CD8-positive, alpha-beta memory T cell (primary cell): ENCODE measurements at places on chromosomes 2 and 18.

GRCh38 chr2:34570266-34570872, 971.3 kb upstream of the FAM98A start:
- H3K4me1 ChIP-seq = no peaks in the 10 kb centered on the region
- H3K4me3 ChIP-seq = no peak overlapping the region
- no peaks in the 10 kb centered on the region for H3K27me3 ChIP-seq
- H3K27ac ChIP-seq = no peak overlapping the region
- H3K36me3 ChIP-seq = no peaks in the 10 kb centered on the region

GRCh38 chr2:160353166-160353565, 140.4 kb downstream of the RBMS1 start:
- no peaks in the 10 kb centered on the region for H3K36me3 ChIP-seq
- peaks cover 35% of the 10 kb centered on the region for H3K4me1 ChIP-seq
- no peaks in the 10 kb centered on the region for H3K27me3 ChIP-seq

- H3K36me3 ChIP-seq = no peaks in the 10 kb centered on the region
- H3K27me3 ChIP-seq = peaks cover 4% of the 10 kb centered on the region
- DNase-seq = no peak
- H3K4me3 ChIP-seq = no peak overlapping the region
- no peak overlapping the region for H3K27ac ChIP-seq
Observed at GRCh38 chr2:36360063-36360462, 4.5 kb downstream of the CRIM1 start.

GRCh38 chr18:58303363-58303762, 259.3 kb downstream of the NEDD4L start:
- H3K27me3 ChIP-seq = no peaks in the 10 kb centered on the region
- no peak overlapping the region for H3K27ac ChIP-seq
- no peak for DNase-seq
- H3K4me3 ChIP-seq = no peak overlapping the region

DNA sequence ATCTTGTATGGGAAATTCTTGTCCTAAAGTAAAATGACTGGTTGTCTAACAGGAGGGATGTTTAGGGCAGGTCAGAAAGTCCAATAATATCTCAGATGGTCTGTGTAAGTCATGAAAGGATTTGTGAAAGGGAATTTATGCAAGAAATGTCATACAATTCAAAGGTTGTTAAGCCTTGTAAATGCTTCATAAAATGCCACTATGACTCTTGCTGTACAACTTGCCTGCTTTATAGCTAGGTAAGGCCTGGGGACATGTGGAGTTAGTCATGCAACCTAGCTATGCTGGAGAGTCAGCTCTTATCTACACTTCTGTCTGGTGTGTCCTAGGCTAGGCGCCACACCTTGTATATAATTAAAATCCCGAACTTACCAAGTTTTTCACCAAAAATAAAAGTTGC, 36.9 kb upstream of the VWA3B start:
- no peak for DNase-seq
- no peak overlapping the region for H3K27ac ChIP-seq
- H3K4me1 ChIP-seq = no peaks in the 10 kb centered on the region
- H3K36me3 ChIP-seq = no peaks in the 10 kb centered on the region

- H3K27me3 ChIP-seq = no peaks in the 10 kb centered on the region
- H3K36me3 ChIP-seq = no peaks in the 10 kb centered on the region
- H3K4me3 ChIP-seq = no peak overlapping the region
- DNase-seq = no peak
Observed at GRCh38 chr18:14948163-14948540, 200.2 kb downstream of the ANKRD30B start.

- H3K27me3 ChIP-seq = no peaks in the 10 kb centered on the region
- no peaks in the 10 kb centered on the region for H3K36me3 ChIP-seq
- H3K4me1 ChIP-seq = no peaks in the 10 kb centered on the region
- no peak overlapping the region for H3K27ac ChIP-seq
- DNase-seq = no peak
Observed at GRCh38 chr2:176488431-176488830, 219.2 kb downstream of the MTX2 start.

DNA sequence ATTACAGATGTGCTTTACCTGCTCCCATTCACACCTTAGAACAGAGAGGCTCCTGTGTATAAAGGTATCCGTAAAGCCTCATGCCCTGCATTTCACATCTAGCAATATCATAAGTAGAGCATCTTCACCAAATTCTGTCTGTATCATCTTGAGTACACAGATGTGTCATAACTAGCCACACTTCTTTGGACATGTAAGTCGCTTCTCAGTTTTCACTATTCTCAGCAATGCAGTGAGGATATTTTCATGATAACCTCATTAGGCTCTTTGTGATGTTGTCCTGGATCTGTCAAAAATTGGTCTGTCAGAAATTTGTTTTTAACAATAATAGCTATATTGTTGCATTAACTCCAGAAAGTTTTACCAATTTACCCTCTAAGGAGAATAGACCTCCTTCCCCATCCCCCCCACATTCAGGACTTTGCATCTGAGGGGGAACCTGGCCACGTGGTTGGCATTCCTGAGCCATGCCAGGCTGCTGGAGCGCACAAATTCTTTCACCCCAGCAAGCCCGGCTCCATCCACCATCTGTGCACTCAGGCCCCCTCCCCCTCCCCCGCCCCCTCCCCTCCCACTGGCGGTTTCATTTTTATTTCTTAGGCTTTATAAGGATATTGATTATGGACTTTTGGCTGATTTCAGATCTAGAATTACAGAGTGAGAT, 34.1 kb downstream of the AGAP1 start:
- no peaks in the 10 kb centered on the region for H3K4me1 ChIP-seq
- no peaks in the 10 kb centered on the region for H3K36me3 ChIP-seq
- no peaks in the 10 kb centered on the region for H3K27me3 ChIP-seq
- H3K27ac ChIP-seq = no peak overlapping the region
- H3K4me3 ChIP-seq = no peak overlapping the region

DNA sequence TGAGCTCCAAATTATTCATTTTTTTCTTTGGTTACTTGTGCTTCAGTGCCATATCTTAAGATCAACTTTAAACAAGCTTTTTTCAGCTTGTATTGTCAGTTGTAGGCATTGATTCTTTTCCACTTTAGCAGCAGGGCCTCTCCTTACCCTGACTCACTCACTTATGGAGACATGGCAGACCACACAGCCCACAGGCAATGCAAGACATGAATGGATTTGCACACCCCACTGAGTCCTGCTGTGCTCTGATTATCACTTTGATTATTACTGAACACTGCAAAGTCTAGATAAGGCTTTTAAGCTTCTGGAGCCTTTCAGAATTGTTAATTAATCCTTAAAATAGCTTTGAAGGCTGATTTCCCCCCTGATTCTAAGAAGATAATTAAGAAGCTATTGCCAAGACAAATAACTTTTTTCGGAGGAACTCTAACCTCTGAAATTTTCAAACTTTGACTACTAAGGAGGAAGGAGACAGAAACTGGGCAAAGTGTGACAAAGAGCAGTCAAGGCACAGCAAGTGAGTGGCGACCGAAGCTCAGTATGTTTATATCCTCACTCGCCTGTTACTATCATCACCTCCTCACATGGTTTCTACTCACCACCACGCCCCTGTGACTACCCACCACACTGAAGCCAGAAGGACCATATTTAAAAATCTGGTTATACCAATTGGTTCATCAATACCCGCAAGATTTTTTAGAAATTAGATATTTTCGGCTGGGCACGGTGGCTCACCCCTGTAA, 43.3 kb downstream of the CACNB4 start:
- no peak overlapping the region for H3K27ac ChIP-seq
- no peak for DNase-seq
- H3K36me3 ChIP-seq = no peaks in the 10 kb centered on the region
- H3K27me3 ChIP-seq = no peaks in the 10 kb centered on the region

DNA sequence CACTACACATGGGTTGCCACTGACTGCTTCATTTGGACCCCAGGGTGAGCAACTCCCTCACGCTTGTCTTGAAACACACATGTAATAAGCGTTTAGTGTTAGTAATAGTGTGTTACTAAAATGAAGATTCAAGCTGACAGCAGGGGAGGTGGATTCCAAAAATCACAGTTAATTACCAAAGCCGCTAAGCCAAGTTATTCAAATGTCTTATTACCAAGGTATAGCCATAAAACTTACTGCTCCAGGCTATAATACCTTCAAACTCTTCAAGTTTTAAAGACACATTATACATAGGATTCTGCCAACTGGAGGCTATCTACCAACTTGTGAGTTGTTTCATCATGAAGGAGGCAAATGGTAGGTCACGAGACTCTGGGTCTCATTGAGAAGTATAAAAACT, 2.9 kb downstream of the LPIN2 start:
- no peaks in the 10 kb centered on the region for H3K27me3 ChIP-seq
- H3K4me1 ChIP-seq = peaks cover 49% of the 10 kb centered on the region
- peaks cover 17% of the 10 kb centered on the region for H3K36me3 ChIP-seq
- no peak for DNase-seq
- no peak overlapping the region for H3K27ac ChIP-seq

DNA sequence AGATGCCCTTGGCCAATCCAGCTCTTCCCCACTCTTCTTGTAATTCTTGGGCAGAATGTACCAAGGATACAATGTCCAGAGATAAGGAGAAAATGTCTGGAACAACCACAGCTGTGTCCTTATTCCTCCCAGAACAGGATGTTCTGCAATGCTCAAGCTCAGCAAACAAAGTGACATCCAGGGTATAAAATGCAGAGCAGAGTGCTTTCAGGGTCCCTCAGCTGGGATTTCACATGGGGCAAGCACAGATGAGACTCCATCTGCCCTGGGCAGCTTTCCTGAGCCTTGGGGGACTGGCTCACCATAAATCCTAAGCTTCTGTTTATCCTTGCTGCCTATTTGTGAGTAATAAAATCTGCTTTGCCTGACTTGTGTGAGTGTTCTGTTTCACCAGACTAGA, 127.4 kb downstream of the VAPA start:
- no peak overlapping the region for H3K4me3 ChIP-seq
- no peaks in the 10 kb centered on the region for H3K4me1 ChIP-seq
- H3K27me3 ChIP-seq = no peaks in the 10 kb centered on the region
- no peaks in the 10 kb centered on the region for H3K36me3 ChIP-seq
- no peak for DNase-seq

DNA sequence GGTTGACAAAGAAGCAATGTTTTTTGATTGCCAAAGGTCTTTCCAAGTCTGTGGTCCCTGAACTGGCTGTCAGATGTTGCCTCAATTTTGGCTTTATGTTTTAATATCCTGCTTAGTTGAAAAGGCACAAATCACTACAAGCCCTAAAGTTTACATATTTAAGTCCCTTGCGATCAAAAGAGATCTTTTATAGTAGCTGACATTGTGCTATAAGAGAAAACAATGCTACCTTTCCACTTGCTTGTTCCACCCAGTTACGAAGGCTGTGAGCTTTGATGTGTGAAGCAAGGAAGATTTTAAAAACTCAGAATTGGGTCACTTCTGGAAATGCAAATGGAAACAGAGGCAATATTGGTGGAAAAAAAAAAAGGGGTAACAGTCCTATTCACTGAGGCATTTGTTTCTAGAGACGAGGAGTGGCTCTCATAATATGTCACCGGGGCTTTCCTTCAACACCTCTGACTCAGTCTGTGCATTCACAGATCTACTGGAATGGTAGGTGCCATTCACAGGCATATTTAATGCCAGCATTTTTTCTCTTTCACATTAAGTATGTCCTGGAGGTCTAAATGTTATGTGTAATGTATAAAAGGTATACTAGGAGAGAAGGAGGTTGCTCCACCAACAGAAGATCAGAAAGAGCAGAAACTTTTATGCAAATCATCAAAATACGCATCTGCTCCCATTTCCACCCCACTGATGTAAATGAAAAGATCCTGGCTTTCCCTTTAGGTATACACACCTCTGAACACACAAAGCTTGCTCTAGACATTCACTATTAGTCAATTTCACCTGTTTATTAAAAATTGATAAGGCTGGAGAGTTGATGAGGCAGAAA, 91.8 kb downstream of the TGIF1 start:
- H3K36me3 ChIP-seq = no peaks in the 10 kb centered on the region
- H3K27me3 ChIP-seq = no peaks in the 10 kb centered on the region
- no peaks in the 10 kb centered on the region for H3K4me1 ChIP-seq
- H3K27ac ChIP-seq = no peak overlapping the region
- no peak for DNase-seq

GRCh38 chr2:239712755-239713154, 311.9 kb upstream of the HDAC4 start:
- no peaks in the 10 kb centered on the region for H3K36me3 ChIP-seq
- no peaks in the 10 kb centered on the region for H3K27me3 ChIP-seq
- H3K4me3 ChIP-seq = no peak overlapping the region
- DNase-seq = no peak
- no peak overlapping the region for H3K27ac ChIP-seq
- no peaks in the 10 kb centered on the region for H3K4me1 ChIP-seq

GRCh38 chr18:44548291-44549221, 132.1 kb upstream of the SETBP1 start:
- DNase-seq = no peak
- no peaks in the 10 kb centered on the region for H3K27me3 ChIP-seq
- H3K27ac ChIP-seq = no peak overlapping the region
- no peak overlapping the region for H3K4me3 ChIP-seq
- H3K4me1 ChIP-seq = no peaks in the 10 kb centered on the region
- H3K36me3 ChIP-seq = no peaks in the 10 kb centered on the region
